ENCODE measurements at places on chromosomes 6 and 20.

DNA sequence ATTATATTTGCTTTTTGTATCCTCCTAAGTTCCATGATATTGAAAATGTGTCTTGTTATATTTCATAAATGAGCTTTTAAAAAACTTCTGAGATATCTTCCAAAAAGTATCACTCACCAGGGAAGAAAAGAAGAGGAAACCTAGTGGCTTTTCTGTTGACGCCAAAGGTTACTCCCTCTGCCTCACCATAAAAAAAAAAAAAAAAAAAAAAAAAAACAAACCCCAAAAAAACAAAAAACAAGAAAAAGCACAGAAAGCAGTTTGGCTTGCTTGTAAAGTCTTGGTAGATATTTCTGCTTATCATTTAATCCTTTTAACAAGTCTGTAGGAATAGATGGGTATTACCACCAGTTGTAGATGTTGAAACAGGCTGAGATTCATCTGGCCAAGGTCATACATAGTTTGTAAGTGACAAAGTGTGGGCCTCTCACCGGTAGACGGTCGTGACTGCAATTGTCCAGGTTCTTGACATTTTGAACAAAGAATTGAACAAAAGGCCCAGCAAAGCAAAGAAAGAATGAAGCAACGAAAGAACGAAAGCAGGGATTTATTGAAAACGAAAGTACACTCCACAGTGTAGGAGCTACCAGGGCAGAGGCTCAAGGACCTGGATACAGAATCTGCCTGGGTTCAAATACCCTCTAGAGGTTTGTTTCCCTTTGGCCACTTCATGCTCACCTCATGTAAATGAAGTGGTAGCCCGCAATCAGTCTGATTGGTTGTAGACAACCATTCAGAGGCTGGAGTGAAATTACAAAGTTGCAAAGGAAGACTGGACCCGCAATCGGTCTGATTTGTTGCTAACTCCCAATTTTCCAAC, 11.6 kb upstream of the ELOVL5 start:
- DNase-seq: no peak

DNA sequence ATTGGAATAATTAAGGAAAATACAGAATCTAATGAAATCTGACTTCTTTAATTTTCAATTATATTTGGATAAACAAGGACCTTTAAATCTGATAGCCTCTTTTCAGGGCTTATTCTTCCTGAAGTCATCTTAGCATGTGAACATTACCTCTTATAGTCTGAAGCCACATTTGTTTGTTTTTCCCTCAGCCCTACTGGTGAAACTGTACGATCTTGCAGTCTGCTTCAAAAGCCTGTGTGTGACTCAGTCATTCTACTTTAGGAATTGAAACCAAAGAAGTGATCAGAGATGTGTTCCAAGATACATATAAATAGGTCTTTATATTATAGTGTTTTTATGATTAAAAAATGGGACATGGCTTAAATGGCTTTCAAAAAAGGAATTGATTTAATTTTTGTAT, 67.5 kb downstream of the MACROD2 start:
- no peak for DNase-seq

- DNase-seq: no peak
Observed at GRCh38 chr6:41596807-41597206, 41.5 kb upstream of the MDFI start.

- peak; percentile 63 for DNase-seq
Observed at GRCh38 chr6:107185391-107185970, 70.2 kb upstream of the BEND3 start.

GRCh38 chr20:19743640-19743995, 14.4 kb upstream of the RIN2 start:
- DNase-seq: no peak

DNA sequence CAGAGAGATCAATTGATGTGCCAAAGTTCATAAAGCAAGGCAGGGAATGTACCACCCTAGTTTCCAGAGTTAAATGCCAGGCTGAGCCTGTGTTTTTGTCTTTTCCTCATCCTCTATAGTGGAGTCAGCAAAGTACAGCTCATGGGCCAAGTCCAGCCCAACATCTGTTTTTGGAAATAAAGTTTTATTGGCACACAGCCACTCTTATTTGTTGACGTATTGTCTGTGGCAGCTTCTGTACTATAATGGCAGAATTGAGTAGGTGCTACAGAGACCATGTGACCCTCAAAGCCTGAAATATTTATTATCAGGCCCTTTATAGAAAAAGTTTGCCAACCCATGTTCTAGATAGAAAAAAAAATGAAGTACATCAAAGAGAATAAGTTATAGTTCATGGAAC, 187.0 kb downstream of the TSHZ2 start:
- no peak for DNase-seq

DNA sequence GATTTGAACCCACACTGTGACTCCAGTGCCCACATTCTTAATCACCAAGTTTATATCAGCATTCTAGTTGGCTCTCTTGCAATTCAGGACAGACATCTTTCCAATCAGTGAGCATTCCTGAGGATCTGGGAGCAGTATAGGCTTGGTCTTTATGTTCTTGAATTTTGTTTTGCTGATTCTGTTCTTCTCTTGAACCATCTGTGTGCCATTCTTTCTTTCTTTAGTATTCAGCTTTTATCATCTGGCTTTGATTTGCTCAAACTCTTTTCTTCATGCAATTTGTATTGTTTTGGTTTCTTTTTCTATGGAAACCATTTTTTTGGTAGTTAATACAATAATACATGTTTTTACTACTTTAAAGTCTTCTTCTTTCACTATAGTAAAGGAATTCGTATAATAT, 162.4 kb downstream of the CD109 start:
- no peak for DNase-seq

All from GM23338 (cell line).